Endothelial cell of umbilical vein (primary cell): ENCODE measurements at places on chromosomes 6 and 20. TPM values are rescaled to one million over a fixed set of nuclear protein-coding genes. Genes with fewer than 3 reads are reported as not detected.

- no peak for DNase-seq
These were observed 83.9 kb upstream of the SIRPG start for GRCh38 chr20:1741309-1742048.

DNA sequence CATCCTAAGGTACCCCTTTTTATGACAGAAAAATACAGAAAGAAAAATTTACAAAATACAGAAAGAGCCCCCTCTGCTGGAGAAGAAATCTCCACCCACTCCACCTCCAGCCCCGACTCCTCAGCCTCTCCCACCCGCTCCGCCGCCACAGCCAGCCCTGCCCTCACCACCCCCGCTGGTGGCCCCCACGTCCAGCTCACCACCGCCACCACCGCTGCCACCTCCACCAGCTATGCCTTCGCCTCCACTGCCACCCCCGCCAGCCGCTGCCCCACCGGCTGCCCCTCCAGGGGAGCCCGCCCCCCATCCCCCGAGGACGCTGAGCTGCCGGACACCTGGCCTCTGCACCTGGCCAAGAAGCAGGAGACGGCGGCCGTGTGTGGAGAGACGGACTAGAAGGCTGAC lies 17.7 kb downstream of the WFDC2 start:
- DNase-seq: no peak

- no peak for DNase-seq
These were observed 571.2 kb downstream of the QKI start for GRCh38 chr6:163985710-163986109.

DNA sequence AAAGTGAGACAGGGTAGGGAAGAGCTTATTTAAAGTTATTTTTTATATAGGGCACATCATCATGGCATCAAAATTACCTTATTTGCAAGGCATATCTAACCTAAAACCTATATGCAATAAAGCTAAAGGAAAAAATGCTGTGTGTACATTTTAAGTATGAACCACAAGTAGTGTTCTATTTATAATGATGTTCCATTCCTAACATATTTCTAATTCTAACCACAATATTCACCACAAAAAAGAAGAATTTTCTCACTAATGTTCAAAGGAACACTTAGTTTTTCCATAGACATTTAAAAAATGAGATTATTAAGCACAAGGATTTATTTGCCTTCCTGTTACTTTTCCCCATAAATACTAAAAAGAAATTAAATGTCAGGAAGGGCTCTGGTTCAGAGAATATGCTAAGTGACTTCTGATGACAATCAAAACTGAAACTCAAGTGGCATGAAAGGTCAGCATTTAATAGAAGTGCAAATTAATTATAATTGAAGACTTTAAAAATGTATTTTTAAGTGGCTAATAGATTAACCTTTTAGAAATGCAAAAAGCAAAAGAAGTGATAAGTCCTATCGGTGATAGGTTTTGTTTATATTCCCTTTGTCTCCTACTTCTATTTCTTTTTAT lies 25.1 kb downstream of the GPR63 start:
- no peak for DNase-seq

GRCh38 chr20:48092596-48093280 lies 307.5 kb upstream of the SULF2 start:
- DNase-seq: no peak

Gene PHF20
- total RNA-seq: 45.8 and 46.3 TPM in 2 replicates

DNA sequence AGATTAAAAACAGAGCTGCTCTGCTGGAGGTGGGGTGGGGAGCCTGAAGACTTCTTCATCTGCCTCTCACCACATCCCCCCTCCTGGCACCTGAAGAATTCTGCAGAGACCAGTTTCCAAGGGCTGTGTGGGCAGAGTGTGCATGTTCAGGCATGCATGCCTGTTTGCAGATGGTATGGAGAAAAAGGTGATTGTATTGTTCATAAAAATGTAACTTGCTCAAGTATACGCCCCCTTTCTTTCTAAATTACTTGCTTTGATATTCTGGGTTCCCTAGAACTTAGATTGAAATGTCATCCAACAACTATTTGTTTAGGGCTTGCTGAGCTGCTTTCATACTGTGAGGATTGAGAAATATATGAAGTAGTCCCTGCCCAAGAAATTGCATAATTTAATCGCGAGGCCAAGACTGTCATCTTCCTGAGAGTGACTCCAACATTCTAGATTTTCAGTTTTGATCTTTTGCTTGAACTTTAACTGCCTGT lies 83.6 kb downstream of the LCA5 start:
- DNase-seq: no peak

- no peak for DNase-seq
These were observed 712 bp downstream of the DEK start for GRCh38 chr6:18263418-18264218.

Gene OR2J3
- total RNA-seq: not detected in 2 replicates
